ENCODE measurements at places on chromosomes 6 and 20.

- no peak for DNase-seq
Observed at GRCh38 chr6:52579006-52579660, 2.3 kb upstream of the TRAM2 start.

DNA sequence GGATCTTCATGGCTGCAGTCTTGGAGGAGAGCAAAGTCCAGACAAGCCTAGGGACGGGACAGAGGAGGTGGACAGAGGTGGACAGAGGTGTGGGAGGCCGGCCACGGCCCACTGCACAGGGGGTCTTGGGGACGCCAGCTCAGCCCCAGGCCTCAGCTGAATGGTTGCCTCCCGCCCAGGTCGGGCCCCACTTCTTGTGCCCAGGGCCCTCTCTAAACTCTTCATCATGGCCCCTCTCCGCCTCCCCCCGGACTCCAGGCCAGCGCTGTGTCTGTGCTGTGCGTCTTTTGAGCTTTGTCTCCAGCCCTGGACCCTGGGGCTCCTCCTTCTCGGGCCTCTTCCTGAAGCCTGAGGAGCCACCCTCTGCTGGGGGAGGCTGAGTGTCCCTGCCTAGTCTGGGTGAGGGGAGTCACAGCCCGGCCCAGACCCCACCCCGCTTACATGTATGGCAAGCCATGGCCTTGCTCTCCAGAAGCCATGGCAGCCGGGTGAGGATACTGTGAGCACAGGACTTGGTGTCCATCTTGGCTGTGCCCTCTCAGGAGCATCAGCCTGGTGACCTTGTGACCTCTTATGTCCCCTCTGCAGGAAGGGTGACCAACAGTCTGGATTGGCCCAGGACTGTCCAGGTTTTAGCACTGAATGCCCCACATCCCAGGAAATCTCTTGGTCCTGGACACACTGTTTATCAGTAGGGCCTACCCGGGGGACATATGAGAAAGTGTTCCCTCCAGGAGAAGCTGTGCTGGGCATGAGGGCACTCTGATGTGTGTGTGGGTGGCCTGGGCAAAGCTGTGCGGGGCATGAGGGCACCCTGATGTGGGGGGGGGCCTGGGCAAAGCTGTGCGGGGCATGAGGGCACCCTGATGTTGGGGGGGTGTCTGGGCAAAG is 9.4 kb upstream of the NPBWR2 start:
- no peak for DNase-seq

GRCh38 chr6:135438907-135439535 is 58.5 kb downstream of the AHI1 start:
- peak; percentile 38 for DNase-seq

GRCh38 chr20:3935956-3936340 is 46.8 kb downstream of the PANK2 start:
- DNase-seq: no peak

- no peak for DNase-seq
Observed at GRCh38 chr6:147716434-147716833, 207.9 kb downstream of the SAMD5 start.

GRCh38 chr6:155093430-155093829 is 98.3 kb downstream of the TIAM2 start:
- DNase-seq: no peak

DNA sequence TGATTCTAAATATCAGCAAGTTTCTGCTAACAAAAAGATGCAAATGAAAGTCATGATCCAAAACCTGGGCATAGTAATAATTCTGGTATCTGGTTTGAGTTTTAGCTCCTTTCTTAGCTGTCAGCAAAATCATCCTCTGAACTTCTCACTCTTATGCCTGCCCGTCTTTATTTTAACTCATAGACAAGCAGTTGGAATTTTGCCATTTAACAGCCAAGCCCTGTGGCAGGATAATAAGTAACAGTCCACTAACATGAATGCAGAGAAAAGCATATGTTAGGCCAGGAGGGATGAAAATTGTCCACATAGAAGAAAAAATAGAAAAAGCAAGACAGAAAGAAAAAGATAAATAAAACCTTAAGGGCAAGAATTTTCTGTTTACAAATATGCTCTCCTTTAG is 170.0 kb upstream of the LAMA2 start:
- DNase-seq: peak; percentile 15

DNA sequence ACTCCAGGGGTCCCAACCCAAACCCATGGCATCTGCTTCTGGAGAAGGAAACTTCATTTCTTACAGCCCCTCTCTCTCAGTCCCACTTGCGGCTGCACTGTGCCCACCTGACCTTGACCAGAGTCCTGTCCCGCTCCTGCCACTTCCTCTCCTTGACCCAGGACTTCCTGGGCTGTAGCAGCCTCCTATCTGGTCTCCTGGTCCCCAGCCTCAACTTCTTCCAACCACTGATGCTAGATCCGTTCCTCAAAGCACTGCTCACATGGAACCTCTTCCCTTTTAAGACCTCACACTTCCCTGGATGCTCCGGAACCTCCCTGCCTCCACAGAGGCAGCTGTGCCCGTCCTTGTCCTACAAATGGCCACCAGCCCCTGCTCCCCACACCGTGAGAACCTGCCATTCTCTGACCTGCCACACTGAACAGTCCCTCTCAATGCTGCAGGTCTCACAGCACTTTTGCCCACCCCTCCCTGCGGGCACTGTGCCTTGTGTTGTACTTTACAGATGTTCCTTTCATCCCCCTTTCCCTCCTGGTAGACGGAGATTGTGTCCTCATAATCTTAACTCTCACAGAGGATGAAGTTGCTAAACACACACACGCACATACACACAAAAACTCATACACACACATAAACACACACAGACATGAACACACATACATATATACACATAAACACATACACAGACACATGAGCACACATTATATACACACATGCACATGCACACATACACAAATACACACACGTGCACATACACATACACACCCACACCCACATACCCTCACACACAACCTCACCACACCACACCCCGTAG is 59.6 kb upstream of the NXT1 start:
- DNase-seq: no peak

DNA sequence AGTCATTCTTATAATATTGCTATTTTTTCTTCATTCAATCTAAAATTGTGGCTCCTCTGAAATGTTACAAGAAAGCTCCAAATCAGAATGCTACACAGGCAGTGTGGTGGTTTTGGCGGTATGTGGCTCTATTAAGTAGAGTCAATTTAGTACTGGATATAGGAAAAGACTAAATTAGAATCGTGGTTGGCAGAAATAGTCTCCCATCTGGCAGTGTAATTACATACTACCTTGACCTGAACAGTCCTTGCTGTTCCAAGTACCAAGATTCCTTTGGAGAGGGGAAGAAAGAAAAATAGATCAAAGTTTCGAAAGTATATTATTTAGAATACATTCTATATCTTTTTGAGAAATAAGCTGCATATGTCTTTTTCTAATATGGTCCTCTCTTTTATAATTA is 78.2 kb downstream of the C6orf118 start:
- no peak for DNase-seq

GRCh38 chr20:7136886-7137285 is 369.4 kb downstream of the BMP2 start:
- no peak for DNase-seq

DNA sequence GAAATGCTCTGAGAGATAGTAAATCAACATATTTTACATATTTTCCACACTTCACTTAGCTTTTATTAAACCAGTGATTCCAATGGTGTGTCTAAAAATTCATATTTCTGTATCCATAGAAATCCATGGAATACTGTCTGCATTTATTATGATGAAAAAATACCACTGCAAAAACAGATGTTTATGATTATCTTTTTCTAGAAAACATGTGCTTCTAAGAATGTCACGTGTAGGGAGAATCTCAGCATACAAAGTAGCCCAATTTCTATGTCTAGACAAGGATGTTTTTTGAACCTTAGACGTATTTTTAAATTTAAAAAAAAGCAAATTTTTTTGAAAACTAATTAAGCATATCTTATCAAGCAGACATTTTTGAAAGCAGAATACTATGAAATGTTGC is 622.4 kb downstream of the TENT5A start:
- peak; percentile 10 for DNase-seq

DNA sequence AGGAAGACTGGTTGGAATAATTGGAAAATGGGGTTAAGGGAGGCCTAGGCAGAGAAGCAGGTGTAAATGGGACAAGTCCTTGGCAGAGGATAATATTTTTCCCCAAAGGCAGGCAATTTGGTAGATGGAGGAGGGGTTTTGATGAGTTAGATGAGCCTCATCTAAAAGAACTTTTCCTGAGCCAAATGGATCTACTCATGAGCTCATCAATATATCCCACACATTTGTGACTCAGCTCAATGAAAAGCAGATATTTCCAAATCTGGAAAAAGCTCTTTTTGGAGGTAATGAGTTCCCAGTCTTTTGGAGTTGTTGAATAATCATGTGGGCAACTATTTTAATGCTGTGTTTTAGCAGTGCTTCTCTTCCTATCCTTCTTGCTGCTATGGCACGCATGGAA is 685.5 kb upstream of the CITED2 start:
- peak; percentile 87 for DNase-seq

DNA sequence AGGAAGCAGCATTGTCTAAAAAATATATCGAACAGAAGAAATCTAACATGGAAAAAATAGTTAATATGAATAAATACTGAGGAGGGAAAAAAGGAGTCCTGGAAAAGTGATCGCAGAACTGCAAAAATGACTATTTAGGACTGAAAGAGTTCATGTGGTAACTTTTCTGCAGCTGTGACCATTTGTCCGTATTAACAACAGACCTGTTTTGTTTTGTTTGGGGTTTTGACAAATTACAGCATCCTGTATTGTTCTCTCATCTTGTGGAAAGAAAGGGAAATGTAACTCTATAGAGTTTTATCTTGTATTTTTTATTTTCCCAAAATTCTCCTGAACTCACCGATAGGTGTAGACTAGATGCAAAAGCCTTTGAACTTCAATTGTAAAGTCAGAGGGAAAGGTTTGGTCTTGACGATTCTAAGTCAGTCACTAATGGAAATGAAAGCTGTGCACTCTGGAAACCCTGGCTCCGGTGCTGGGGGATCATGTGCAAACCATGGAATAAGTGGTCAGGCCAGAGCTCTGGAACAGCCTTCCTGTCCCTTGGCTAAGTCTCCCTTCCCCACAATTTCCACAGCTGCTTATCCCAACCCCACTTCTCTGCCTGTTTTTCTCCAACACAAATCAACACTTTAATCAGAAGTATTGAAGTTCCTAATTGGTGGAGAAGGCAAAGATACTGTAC is 51.2 kb upstream of the MARCKS start:
- DNase-seq: no peak

DNA sequence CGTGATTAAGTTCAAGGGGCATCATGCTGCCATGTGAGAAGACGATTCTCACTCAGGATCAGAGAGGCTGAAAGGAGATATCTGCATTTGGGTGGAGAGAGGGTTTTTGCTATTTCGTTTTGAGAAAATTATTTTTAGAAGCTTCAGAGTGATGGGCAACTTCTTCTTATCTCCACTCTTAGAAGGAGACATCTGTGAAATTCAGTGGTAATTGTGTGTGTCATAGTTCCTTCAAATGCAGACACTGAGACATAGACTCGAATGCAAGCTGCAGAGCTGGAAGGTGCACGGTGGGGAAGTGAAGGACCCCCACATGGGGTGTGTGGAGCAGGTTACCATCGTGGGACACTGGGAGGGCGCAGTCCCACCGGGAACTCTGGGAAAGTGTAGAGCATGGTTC is 116.8 kb downstream of the PRND start:
- no peak for DNase-seq

GRCh38 chr6:134003542-134003951 is 48.9 kb downstream of the SLC2A12 start:
- no peak for DNase-seq

- no peak for DNase-seq
Observed at GRCh38 chr20:23879811-23880374, 345 bp upstream of the CST5 start.

- peak; percentile 76 for DNase-seq
Observed at GRCh38 chr20:25247956-25248785, at the start of gene PYGB. Gene PYGB, plus strand, starts transcription at chr20:25248085. Its CDS starts 94 bp downstream, at chr20:25248179.

DNA sequence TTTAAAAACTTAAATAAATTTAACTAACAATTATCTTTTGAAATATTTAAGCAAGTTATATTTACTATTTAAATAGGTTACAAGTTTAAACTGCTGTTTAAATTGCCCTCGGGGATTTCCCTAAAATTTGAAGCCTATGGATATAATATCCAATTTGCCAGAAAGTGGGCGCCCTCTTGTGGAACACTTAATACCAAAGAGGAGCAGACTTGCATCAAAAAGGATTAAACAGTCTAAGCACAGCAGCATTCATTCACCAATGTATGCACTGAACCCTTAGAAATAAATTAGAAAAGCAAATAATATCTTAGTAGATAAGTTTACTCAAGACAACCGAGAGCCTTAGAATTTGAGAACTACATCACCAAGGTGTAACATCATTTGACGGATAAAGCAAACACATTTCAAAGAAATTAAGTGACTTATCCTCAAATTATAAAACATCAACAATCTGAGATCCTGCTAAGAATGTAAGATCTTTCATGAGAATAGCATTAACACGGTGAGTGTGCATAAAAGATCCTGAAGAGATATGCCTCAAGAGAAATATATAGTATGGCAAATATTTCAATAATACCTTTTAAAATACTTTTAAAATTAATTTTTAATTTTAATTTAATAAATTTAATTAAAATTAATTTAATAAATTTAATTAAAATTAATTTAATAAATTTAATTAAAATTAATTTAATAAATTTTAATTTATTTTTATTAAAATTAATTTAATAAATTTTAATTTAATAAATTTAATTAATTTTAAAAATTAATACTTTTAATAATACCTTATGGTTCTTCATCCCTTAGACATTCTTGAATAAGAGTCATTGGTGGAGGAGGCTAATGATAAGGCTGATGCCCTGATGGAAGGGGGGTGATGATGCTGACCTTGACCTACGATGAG is 11.5 kb upstream of the MEP1A start:
- DNase-seq: peak; percentile 66

DNA sequence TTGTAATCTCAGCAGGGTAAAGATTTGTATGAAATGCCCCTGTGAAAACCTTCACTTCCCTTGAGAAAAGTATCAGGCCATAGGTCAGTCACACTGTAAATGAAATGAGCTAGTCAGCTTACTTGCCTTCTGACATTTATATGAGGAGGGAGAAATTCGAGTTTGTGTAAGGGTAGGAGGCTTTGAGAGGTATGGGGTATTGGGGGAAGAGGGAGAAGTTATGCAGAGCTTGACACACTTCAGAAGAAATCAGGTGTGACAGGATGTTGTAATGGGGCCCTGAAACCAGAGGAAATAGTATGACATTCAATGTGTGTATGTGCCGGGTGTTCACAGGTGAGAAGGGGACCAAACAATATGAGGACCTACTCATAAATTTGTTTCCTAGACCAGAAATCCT is 64.2 kb upstream of the CCN6 start:
- no peak for DNase-seq

- DNase-seq: no peak
Observed at GRCh38 chr6:157551041-157551832, 170.2 kb downstream of the ZDHHC14 start.

GRCh38 chr6:33904050-33904746 is 100.4 kb upstream of the MLN start:
- DNase-seq: no peak

DNA sequence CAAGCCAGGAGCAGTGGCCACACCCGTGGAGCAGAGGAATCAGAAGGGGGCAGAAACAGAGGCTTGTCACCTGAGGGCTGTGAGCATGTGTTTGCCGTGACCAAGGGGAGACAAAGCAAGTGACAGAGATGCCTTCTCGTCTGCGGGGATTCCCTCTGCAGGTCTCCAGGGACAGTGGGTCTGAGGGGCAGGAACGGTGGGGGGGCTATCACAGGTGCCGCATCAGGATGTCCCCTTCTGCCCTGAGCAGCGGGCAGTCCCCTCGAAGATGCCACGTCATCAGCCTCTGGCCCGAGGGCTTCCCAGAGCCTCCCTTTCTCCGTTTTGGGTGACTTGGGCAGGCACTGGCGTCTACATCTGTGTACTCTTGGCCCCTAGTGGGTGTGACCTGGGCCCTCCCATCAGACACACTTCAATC is 338.7 kb downstream of the PREX1 start:
- DNase-seq: no peak

All from fibroblast of mammary gland (primary cell).